ENCODE measurements at places on chromosomes 6 and 20. TPM values are rescaled to one million over a fixed set of nuclear protein-coding genes. Genes with fewer than 3 reads are reported as not detected.

DNA sequence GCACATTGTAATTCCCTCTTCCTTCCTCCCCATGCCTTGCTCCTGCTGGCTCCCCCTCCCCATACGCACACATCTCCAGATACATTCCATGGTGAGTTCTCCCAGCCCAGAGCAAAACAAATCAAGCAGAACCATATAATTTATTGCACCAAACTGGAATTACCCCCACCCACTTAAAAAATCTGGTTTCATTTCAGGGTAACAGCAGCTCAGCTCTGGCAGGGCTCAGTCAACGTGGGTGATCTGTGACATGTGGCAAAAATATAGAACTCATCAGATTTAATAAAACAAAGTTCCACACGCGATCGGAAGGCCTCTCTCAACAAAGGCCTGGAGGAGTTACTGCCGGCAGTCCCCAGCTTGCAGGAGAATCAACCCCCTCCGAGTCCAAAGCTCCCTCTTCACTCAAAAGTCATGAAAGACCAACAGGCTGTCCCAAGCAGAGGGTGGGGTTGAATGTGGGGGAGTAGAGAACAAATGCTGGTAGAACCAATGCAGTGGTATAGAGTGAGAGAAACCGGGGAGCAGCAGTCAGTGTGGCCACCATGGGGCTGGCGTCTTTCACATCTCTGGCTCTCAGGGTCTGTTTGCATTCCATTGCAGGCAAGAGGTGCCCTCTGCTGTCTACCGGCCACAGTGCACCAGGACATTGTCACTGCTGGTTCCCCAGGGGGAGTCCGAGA is 323.3 kb upstream of the NT5E start:
- DNase-seq, result no peak

GRCh38 chr6:31631681-31632278 is 11.3 kb downstream of the PRRC2A start:
- no peak for DNase-seq

DNA sequence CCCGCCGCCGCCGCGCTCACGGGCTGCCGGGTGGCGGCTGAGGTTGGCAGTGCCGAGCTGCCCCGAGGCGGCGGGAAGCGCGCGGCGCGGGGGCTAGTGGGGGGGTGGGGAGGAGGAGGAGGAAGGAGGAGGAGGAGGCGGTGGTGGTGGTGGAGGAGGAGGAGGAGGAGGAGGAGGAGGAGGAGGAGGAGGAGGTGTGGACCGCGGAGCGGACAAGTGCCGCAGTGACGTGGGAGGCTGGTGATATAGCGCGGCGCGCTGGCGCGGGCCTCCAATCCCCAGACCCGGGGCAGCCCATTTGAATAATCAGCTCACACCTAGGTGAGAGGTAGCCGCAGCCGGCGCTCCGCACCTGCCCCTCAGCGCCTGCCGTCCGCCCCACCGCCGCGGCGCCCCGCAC is at the start of gene FOXA2:
FOXA2 (minus strand) TSS at position 51 of the 400 bp plus-strand sequence. CDS start 294 bp downstream, outside the sequence.
- DNase-seq, result no peak

GRCh38 chr6:122651031-122651430 is 40.8 kb downstream of the PKIB start:
- DNase-seq, result no peak

- DNase-seq, result no peak
Measured at GRCh38 chr6:33237741-33238140, 29.4 kb downstream of the RING1 start.

GRCh38 chr6:44646355-44646754 is 258.8 kb downstream of the CDC5L start:
- DNase-seq, result no peak

DNA sequence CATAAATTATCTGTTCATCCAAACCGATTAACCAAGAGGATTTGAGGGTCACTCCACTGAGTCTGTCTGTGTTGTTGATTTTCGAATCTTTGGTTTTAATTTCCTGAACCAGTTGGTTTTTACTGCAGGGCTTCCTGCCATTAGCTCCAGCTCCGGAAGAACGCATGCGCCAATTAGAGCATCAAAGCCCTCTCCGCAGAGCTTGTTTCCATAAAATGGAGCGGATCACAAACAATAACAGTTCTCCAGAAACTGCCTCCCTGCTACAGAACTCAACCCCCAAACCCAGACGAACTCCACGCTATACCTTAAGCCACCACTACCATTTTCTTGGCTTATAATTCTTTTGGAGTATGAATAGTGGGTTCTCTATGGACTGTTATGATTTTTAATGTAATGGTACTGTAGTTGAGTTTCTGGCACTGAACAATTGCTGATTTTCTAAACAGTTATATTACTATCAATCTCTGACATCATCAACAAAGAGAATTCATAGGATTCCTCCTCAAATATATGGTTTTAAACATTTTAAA is 13.8 kb downstream of the TFAP2A start:
- DNase-seq, result no peak

GRCh38 chr20:61310954-61311353 is 58.9 kb downstream of the CDH4 start:
- DNase-seq, result no peak

GRCh38 chr6:148461986-148462577 is 119.4 kb downstream of the SASH1 start:
- no peak for DNase-seq

DNA sequence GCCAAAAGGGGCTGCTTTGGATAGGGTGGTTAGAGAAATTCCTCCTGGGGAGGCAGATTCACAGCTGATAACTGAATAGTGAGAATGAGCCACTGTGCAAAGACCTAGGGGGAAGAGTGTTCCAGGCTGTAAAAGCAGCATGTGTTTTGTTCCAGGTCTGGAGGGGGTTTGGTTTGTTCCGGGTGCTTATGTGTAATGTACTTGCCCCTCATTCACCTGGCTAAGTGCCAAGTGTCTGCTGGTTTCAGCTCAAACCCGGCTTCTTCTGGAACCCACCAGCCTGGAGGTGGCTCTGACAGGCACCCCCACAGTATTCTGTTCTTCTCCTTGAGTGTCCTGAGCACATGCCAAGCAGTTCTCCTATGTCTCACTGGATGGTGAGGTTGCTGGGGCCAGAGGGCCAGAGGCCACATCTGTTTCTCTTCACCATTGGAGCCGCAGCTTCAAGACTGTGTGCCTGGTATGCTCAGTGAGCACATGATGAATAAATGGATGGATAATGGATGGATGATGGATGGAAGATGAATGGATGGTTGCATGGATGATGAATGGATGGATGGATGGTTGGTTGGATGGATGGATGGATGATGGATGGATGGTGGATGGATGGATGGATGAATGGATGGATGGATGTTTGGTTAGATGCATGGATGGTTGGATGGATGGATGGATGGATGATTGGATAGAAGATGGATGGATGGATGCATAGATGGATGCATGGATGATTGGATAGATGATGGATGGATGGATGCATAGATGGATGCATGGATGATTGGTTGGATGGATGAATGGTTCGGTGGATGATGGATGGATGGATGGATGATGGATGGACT is 227.6 kb downstream of the BMP7 start:
- DNase-seq, result no peak

- DNase-seq, result no peak
Measured at GRCh38 chr20:16129411-16129810, 443.8 kb downstream of the KIF16B start.

DNA sequence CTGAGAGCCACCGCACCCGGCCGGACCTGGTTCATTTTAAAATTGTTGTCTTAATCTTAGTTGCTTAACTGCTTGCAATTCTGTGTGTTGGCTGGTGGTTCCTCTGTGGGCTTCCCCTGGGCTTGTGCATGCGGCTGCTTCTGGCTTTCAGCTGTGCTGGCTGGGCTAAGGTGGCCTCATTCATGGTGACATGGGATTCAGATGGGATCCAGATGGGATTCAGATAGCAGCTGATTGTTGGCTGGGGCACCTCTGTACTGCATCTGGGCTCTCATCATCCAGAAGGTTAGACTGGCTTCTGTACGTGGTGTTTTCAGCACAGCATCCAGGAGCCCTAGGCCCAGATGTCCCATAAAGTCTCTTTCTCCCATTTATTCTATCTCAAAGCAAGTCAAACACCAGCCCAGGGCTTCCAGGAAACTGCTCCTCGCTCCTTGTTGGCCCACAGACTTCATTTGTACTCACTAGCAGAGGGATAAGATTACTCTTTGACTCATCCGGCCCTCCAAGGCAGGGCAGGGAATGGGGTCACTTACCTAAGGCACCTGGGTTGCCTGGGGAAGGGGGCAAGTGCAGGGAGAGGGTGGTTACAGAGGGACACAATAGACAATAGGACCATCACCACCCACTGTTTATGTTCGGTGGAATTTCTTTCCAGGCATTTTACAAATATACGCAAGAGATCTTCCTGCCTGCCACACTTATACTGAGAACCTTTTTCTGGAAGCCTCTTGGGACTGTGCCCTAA is 10.2 kb upstream of the PEDS1 start:
- no peak for DNase-seq

DNA sequence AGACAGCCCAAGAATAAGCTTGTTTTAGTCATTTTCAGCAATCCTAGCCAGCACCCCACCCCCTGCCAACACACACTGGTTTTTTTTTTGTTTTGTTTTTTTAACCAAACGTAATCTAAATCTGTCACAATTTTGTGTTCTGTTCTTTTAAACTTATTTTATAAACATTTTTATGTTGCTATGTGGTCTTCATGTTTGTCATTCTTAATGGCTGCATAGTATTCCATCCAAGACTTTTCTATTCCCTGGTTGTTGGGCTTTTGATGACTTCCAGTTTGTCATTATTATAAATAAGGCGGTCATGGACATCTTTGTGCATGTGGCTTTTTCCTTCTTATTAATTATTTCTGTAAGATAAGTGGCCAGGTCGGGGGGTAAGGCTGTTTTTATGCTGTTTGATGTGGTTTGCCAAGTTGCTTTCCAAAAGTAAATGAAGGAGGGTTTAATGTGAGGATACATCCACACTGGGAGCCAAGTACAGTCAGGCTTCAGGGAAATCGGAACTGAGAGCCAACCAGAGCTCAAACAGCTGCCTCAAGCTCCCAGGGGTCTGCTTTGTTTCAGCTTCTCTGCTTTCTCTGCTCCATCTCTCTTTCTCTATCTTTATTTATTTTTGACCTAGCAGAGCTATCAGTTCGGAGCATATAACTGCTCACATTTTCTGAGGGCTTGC is 125.8 kb downstream of the VEGFA start:
- no peak for DNase-seq

DNA sequence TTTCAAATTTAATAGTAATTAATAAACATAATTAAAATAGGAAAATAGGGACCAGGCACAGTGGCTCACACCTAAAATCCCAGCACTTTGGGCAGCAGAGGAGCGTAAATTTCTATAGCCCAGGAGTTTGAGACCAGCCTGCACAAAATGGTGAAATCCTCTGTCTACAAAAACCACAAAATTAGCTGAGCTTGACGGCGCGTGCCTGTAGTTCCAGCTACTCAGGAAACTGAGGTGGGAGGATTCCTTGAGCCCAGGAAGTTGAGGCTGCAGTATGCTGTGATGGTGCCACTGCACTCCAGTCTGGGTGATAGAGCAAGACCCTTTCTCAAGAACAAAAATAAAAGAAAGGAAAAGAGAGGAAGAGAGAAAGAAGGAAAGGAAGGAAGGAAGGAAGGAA is 1387.0 kb upstream of the ADGRB3 start:
- no peak for DNase-seq

GRCh38 chr6:159777240-159777904 is 12.0 kb downstream of the TCP1 start:
- no peak for DNase-seq

DNA sequence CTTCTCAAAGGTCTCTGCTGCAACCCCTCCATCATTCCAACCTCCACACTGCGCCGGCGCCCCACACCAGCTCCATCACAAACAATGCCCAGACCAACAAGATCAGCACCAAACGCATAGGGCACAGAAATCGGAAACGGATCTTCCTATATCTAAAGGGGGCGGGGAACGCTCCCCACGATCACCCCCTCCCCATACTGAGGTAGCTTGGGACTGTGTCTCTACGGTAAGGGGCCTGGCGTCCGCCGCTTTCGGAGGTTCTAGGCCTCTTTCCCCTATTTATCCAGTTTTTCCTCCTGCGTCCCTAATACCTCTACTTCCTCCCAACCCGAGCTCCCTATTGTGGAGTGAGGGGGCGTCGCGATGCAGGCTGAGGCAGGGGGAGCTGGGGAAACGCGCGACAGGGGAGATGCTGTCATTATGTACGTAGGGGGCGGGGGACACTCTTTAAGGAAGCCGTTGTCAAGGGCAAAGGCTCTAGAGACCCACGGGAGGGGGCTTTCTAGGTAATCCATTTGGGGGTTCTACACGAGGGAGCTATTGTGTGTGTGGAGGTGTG is 909 bp downstream of the DNAAF9 start:
- peak; percentile 88 for DNase-seq

- no peak for DNase-seq
Measured at GRCh38 chr20:38842558-38842981, 37.1 kb downstream of the PPP1R16B start.

DNA sequence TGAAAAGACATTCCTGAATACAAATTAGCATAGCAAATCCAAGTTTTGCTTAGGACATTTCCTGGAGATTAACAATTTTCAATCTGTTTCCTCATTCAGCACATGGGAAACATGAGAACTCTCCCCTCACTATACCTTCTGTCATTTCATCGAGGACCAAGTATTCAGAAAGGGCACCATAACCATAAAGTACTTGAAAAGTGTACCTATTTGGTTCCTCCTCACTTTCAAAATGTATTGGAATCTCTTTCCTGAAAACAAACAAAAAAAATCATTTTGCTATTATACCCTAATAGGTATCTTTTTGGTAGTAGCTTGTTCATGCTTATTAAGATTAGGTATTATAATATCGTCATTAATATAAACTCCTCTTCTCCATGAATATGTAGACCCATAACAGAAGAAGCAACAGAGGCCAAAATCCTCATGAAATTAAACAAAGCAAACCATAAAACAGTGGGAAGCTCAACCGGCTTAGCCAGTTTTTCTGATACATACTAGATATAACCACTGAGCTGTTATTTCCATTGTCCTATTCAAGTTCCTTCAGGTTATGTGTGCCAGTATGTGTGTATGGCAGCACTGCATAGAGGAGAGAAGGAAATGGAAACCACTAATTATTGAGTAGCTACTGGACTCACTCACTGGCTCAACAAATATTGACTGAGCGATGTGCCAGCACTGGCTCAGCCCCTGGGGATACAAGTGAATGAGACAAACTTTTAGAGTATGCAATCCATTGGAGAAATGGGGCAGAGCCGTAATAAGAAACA is 274.0 kb downstream of the MAFB start:
- DNase-seq, result no peak

GRCh38 chr6:142823256-142823902 is 121.6 kb downstream of the HIVEP2 start:
- DNase-seq, result no peak

GRCh38 chr6:13044896-13045295 is 283.4 kb downstream of the TBC1D7 start:
- DNase-seq, result no peak

Gene LGSN
- total RNA-seq, result not detected

Gene VNN1
- total RNA-seq, result 2.0 TPM

Gene LY6G6D
- not detected for total RNA-seq

Gene FOXS1
- total RNA-seq, result not detected

Gene ZKSCAN8
- 14.5 TPM for total RNA-seq

Gene NFATC2
- 7.4 TPM for total RNA-seq

Gene ROS1
- total RNA-seq, result not detected

Gene INSM1
- not detected for total RNA-seq

Gene CNR1
- 6.1 TPM for total RNA-seq
